ENCODE measurements at places on chromosomes 2 and 18.
A peak's percentile ranks its signal among the peaks of the same experiment; 100 is the strongest.

DNA sequence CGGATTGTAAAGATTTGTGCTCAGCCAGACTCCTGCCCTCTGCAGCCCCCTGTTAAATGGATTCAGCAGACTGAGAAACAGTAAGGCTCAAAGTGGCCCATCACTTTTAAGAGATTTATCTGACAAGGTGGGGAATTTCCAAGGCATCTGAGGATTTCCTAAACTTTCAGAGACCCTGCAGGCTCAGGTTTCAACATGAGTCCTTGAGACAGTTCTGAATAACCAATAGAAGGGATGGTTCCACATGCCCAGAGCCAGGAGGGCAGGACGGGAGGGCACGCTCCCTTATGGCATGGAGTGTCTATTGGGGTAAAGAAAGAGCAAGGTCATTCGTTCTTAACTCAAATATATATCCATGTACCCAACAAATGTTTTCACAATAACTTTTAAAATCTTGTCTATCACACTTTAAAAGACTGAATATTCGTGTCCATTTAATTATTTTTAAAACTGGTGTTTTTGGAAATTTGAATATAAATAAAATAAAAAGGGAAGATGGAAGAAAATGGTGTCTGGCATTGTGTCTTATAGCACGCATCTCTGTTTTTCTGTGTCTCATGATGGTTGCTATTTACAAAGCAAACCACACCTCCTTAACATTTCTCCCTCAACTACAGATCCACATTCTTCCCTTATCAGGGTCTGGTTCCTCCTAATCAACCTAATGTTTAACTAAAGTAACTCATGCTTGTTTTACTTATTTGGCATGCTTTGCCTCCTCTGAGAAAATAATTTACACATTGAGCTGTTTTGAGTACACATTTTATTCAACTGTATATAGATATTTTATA lies 56.0 kb upstream of the DSG1 start:
- no peak for DNase-seq

GRCh38 chr18:62550746-62551145 lies 27.9 kb downstream of the ZCCHC2 start:
- no peak for DNase-seq

GRCh38 chr18:13235981-13236380 lies 17.4 kb downstream of the LDLRAD4 start:
- DNase-seq: no peak

DNA sequence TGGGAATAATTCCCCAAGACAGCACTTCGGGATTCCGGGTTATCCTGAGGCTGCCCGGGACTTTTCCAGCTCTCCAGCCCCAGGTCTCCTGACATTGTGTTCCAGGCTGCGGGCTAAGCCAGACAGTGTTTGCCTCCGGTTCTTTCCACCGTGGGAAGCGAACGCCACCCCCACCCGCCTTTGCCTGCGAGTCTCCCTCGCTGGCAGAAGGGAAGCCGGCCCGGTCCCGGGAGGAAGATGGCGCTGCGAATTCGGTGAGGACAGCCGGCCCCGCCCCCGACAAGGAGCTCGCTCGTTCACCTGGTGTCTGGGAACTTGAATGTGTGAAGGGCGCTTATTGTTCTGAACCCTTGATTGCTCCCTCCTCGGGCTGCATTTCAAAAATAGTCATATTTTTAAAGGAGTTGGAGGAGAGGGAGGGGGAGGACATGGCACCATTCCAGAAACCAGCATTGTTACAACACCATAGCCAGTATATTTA lies 2.9 kb downstream of the LRATD1 start:
- DNase-seq: peak; percentile 40

DNA sequence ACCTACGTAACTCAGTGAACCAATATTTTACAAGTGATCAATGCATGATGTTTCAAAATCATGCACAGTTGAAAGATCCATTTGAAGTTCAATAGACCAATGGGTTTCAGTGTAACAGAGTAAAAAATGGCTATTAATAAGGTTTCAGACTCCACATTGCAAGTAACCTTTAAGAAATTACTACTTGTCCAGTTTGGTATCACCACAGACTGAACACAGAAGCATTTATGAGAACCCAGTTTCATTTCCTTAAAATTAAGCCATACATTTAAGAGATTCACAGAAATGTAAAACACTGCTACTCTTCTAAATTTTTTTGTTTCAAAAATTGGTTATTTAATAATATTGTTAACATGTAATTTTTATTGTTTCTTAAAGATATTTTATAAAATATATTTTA lies 98.9 kb upstream of the CHRNA1 start:
- no peak for DNase-seq

GRCh38 chr2:156396126-156396525 lies 40.1 kb upstream of the GPD2 start:
- DNase-seq: no peak

GRCh38 chr2:222146488-222146887 lies 152.3 kb downstream of the PAX3 start:
- no peak for DNase-seq

DNA sequence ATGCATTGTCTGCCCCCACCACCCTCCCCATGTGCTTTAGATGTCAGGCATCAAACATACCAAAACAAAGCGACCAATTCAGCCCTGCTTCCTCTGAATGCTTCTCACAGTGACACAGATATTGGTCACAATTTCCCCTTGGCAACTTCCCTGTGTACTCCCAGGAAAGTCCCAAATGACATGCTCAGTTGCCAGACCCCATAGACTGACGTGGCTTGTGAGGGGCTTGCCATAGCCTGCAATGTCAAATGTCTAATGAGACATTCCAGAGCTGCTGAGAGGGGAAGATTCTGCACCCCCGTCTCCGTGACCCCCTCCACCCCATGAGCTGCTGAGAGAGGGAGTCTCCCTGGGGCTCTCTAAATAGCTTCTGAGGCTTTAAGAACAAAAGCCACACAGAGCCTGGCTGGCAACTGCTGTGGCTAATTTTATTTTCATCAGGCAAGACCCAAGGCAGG lies 47.3 kb downstream of the RFTN2 start:
- DNase-seq: no peak

GRCh38 chr2:86035883-86036668 lies 69.6 kb downstream of the POLR1A start:
- DNase-seq: no peak

- DNase-seq: no peak
Observed at GRCh38 chr2:61922714-61923113, 17.2 kb downstream of the COMMD1 start.

DNA sequence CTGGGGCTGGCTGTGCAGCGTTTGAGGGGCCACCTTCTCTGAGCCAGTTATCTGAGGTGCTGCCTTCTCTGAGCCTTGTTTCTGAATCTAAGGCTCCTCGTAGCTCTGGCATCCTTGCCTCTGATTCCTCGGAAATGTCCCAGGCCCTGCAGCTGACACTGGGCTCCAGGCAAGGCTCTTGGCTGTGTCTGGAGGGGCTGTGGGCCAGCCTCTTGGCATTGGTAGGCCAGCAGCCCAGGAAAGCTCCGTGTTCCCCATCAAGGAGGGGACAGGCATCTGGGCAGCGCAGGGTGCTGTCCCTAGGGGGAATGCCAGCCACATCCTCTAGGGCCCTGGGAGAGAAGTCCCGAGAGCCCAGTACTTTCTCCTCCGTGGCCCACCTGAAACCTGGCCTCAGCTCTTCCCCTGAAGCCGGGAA lies 40.7 kb upstream of the TAF1B start:
- no peak for DNase-seq

DNA sequence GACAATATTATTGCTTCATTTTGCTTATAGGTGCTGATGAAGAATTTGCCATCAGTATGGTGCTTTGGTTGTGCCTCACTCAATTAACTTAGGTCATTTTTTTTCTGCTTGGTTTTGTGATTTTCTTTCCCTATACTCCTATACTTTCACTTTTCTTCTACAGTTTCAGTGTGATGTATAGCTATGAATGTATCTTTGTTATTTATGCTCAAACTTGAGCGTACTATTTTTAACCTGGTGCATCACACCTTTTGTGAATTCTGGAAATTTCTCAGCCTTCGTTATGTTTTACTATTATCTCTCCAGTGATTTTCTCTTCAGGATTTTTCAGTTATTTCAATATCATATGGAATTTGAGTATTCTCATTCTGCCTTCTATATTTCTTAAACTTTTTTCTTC lies 2035.3 kb upstream of the LRRTM1 start:
- DNase-seq: no peak

DNA sequence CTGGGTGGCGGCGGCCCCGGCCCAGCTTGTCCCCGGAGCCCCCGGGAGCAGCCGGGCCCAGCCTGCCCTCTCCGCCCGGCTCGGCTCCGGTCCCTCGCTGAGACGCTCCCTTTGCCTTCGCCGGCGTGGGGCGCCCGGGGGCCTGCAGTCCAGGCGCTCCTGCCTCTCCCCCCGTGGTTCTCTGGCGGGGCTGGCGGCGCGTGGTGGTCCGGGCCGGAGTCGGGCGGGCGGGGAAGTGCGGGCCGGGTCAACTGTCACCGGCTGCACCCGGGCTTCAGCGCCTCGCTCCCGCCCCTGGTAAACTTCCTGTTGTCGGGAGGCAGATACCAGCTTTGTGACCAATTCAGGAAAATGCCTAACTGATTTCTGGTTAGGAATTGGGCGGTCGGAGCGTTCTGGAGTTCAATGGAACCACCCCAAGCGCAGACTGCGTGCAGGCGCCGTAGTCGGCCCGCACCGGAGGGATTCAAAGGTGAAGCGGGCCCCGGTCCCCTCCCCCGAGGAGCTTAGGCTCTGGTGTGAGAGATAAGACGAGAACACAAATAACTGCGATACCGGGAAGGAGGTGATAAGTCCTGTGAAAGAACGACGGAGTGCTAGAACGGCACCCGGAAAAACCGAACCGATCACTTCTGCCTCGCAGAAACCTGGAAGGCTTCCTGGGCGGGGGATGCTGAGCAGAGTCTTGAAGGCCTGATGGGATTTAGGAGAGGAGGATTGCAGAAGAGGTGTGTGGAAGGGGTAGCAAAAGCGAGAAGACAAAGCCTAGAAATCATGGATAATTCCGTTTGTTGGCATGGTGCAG lies 891 bp downstream of the CAB39 start:
- DNase-seq: no peak

- no peak for DNase-seq
Observed at GRCh38 chr2:141393214-141393545, 737.6 kb downstream of the LRP1B start.

- no peak for DNase-seq
Observed at GRCh38 chr2:233098618-233099017, 38.5 kb downstream of the INPP5D start.

DNA sequence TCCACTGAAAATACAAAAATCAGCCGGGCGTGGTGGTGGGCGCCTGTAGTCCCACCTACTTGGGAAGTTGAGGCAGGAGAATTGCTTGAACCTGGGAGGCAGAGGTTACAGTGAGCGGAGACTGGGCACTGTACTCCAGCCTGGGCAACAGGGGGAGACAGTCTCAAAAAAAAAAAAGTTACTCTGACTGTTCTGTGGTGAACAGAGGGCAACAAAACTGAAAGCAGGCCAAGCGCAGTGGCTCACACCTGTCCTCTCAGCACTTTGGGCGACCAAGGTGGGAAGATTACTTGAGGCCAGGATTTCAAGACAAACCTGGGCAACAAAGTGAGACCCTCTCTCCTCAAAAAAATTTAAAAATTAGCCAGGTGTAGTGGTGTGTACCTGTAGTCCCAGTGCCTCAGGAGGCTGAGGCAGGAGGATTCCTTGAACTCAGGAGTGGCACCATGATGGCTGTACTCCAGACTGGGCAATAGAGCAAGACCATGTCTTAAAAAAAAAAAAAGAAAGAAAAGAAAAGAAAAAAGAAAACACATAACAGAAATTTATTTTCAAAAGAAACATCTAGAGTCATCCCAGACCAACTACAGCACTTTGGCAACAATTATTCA lies 13.6 kb upstream of the RTN4 start:
- no peak for DNase-seq

GRCh38 chr18:3595369-3596273 lies 145.6 kb downstream of the TGIF1 start:
- no peak for DNase-seq

- no peak for DNase-seq
Observed at GRCh38 chr2:165373278-165374010, 96.1 kb upstream of the CSRNP3 start.

- no peak for DNase-seq
Observed at GRCh38 chr2:241074901-241075540, 27.1 kb downstream of the MTERF4 start.

DNA sequence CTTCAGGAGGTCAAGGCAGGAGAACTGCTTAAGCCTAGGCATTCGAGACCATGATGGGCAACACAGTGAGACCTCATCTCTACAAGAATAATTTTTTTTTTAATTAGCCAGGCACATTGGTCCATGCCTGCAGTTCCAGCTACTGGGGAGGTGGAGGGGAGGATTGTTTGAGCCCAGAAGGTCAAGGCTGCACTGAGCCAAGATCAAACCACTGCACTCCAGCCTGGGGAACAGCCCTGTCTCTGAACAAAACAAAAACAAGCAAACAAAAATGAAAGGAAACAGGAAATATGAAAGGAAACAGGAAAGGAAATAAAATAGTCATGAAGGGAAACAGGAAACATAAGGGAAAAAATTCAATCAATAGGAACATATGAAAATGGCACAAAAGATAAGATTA lies 64.7 kb upstream of the TMEM247 start:
- no peak for DNase-seq

GRCh38 chr18:55501579-55501978 lies 86.4 kb downstream of the TCF4 start:
- DNase-seq: no peak

DNA sequence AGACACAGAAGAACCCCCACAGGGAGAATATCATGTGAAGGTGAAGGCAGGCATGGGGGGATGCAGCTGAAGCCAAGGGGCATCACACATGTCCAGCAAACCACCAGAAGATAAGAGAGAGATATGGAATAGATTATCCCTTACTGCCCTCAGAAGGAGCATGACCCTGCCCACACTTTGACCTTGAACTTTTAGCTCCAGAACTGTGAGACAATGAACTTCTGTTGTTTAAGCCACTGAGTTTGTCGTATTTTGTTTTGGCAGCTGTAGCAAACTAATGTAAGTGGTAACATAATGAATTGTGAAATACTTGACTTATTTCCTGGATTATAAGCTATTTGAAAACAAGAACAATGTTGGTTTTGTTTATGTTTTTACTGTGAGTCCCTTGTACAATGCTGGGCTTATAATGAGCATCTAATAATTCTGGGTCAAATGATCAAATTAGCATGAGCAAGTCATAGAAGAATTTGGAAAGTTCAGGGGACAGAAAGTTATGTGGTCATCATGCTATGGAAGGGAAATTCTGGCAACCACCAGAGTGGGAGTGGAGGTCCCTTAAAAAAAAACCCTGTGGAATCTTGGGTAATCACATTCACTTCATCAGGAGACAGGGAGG lies 541.0 kb upstream of the KLHL29 start:
- no peak for DNase-seq

DNA sequence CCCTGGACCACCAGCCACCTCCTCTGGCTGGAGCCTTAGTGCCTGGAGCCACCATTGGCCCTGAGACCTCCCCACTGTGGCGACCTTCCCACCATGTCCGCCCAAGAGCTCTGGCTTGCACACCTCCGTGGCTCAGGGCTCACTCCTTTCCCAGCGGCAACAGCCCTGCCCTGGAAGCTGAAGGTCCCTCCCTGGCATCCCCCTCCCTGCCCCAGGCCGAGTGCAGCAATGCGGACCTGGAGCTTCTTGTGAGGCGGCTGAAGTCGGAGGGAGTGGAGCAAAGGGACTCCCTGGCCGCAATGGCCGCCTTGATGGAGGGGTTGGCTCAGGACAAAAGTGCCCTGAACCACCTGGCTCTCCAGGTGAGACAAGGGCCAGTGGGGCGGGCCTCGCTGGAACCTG lies 28.6 kb downstream of the CROCC2 start:
- DNase-seq: no peak
